ENCODE measurements at places on chromosomes 2 and 18.

GRCh38 chr2:63780518-63781155, 61.1 kb upstream of the UGP2 start:
- DNase-seq = no peak

DNA sequence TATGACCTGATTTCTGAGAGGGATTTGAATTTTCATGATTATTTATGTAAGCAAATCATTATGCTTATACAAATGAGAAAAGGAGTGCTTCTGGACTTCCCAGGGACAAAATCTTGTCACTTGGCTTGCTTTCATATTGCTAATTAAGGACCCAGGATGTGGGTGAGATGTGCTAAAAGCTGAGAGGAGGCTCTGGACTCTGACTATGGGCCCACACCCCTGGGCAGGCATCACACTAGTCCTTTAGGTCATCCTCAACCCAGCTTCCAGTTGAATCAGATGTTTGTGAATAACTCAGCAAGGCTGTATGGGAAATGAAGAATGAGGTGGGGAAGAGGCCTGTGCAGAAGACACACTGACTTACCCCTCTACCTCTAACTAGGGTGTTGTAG, 11.9 kb downstream of the IL1B start:
- no peak for DNase-seq

DNA sequence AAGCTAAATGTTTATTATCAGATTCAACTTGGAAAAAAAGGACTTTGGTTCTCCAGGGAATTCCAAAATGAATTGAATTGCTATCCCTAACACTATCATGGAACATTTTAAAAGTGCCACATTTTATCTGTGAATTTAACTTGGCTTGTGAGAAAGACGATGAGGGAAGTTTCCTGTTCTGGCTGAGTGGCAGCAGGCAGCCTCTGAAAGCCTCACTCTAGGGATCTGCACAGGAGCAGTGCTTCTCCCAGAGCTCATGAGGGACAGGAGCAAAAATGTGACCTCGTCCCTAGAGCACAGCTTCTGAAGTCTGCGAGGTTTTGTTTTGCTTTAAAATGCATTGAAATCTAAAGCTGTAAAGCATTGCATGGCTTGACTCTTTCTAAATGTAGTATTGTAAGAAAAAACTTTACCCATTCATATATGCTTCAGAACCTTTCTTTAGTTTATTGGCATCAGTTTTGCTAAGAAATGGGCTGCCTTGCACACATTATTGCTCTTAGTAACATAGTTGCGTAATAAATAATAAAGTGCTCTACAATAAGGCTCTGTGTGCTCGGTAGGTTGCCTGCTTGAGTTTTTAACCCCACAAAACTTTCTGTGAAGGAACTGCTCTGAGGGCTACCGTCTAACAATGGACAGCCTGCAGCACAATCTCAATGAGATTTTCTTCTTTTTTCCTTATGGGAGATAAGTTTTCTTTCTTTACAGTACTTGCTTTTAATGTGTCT, 136.2 kb upstream of the CDCA7 start:
- DNase-seq = no peak

GRCh38 chr2:241065355-241065803, 36.7 kb downstream of the MTERF4 start:
- no peak for DNase-seq

DNA sequence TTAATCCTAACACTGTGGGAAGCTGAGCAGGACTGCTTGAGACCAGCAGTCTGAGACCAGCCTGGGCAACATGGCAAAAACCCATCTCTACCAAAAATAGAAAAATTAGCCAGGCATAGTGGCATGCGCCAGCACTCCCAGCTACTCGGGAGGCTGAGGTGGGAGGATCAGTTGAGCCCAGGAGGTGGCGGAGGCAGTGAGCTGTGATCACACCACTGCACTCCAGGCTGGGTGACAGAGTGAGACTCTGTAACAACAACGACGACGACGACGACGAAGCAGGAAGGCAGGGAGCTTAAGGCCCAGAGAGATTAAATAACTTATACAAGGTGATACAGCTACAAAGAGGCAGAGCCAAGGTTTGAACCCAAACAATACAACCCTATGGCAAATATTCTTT, 37.3 kb downstream of the CFAP36 start:
- no peak for DNase-seq

- DNase-seq = no peak
Measured at GRCh38 chr2:159564081-159564480, 52.3 kb downstream of the BAZ2B start.

- no peak for DNase-seq
Measured at GRCh38 chr2:216742411-216742810, 47.1 kb upstream of the IGFBP5 start.

- DNase-seq = peak; percentile 32
Measured at GRCh38 chr2:7430869-7431641, 513.8 kb downstream of the RNF144A start.

- DNase-seq = no peak
Measured at GRCh38 chr18:10949655-10950054, 199.7 kb downstream of the PIEZO2 start.

- no peak for DNase-seq
Measured at GRCh38 chr2:240994171-240994896, 4.1 kb upstream of the SNED1 start.

Data from CD4-positive, alpha-beta T cell treated with Interleukin-10 for 1 hour (primary cell).